ENCODE measurements at places on chromosomes 2 and 18.

GRCh38 chr2:76075126-76075525 is 364.4 kb upstream of the GCFC2 start:
- no peak for DNase-seq

DNA sequence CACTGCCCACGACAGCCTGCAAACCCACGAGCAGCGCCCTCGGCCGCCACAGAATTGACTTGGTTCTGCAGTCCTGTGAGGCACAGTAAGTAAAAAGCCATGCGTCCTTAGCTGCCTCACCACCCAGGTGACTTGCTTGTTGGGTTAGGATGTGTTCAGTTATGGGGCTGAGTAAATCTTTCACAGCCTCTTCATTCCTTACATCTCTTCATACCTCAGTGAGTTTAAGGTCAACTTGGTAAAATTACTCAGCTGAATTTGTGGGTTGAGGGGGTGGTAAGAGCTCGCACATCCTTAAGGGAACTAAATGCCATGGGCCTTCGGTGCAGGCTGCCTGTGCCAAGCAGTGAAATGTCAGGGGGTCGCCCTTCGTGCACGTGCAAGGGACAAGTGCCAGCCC is 165.2 kb upstream of the ALKAL2 start:
- DNase-seq, result no peak

- DNase-seq, result peak; percentile 55
Measured at GRCh38 chr2:197097578-197098366, 171.3 kb upstream of the PGAP1 start.

- no peak for DNase-seq
Measured at GRCh38 chr18:23421277-23421676, 31.8 kb upstream of the RIOK3 start.

DNA sequence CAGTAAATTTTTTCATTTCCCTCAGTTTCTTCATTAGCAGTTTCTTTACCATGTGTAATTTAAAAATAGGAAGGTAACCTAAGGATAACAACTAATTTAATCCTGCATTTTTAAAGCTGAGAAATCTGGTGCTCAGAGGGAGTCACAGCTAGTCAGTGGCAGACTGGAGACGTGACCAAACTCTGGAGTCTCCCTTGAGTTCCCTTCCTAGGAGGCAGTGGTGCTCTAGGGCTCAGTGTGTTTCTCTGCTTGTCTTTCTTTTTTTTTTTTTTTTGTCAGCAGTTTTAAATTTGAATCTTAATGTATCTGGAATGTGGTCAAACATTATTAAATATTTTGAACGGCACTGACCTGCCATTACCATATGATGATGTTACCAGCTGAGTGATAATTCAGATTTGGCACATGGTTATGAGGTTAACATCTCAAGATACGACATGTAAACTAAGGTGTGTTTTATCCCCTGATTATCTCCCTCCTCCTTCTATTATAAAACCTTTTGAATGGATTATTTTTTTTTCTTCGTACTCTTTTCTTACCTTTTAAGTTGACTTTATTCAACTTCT is 226.2 kb downstream of the GALNT13 start:
- DNase-seq, result no peak

DNA sequence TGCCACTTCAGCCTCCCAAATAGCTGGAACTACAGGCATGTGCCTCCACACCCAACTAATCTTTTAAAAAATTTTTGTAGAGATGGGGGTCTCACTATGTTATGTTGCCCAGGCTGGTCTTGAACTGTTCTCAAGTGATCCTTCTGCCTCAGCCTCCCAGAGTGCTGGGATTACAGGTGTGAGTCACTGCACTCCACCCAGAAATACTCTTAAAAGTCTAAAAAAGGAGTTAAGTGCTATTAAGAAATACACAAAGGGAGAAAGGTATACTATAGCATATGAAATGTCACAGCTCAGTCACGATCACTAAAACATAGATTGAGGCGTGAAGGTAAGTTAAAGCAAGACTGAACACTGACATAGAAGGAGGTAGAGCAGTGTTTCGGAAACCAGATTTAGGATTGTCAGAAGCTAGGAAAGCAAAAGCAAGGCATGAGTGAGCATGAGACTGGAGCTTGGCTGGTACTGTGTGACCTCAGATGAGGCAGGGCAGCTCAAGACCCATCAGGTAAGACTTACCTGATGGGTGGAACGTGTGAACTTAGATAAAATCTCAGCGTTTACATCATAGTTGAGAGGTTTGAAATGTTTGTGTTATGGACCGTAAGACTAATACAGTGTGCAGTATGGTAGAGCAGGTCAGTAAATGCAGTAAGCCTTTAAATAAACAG is 9.2 kb downstream of the CCNYL1 start:
- DNase-seq, result no peak

DNA sequence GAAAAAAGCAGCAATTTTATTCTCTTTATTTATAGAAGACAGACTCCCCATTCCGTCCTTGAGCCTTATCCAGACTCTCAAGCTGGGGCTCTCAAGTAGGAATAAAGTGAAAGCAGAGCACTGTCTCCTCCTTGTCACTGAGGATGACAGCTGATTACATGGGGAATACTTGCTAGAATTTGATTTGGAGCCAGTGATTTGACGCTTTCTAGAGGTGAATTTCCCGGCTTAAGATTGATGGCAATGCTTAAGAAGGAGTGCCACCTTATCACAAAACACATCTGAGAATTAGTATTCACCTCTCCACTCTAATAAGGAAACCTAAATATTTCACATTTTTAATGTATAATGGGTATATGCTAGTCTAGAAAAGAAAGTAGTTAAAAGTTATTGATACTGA is 135.4 kb upstream of the SLC39A10 start:
- DNase-seq, result no peak

DNA sequence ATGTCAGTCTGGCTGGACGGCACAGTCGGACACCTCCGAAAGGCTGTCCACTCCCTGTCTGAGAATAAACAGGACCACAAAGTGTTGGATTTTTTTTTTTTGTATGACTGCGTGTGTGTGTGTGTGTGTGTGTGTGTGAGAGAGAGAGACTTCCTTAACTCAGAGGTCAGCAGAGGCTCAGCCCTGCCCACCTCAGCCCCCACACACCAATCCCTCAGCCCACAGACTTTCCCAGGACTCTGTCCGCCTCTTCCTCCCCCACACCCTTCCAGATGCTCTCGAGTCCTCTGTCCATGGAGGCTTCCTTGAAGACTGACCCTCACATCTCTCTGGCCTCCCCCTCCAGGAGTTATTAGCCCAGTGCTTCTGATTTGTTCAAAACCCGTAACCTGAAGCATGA is 147.3 kb downstream of the BCL11A start:
- DNase-seq, result no peak

DNA sequence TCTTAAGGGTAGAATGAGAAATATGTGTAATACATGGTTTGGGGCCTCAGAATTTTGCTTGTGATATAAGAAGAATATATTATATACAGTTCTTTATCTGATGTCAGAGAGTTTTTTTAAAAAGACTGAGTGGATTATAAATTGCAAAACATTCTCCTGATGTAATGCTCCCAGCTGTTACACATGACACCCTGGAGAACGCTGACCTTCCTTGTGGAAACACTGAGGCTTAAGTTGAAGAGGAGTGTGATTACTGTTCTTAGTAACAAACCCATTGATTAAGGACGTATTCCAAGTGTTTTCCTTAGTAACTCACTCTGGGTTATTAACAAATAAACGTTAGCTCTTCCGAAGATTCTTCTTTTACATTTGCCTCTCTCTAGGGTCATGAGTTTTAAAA is 1069.3 kb upstream of the CNTNAP5 start:
- no peak for DNase-seq

GRCh38 chr18:74789078-74789477 is 191.4 kb downstream of the ZNF407 start:
- no peak for DNase-seq

DNA sequence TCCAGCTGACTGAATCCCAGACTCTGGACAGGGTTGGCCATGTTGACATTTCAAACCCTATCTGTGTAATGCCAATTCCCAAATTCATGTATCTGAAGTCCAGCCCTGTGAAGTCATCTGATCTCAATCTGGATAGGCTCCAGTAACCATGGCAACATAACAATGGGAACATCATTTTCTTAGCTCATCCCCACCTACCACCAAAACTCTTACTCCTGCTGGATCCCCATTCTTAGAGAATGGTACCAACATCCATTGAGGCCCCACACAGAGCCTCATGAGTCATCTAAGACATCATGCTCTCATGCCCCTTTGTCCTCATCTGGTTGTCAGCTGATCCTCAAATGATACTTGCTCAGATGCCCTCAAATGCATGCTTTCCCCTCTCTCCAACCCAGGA is 58.9 kb upstream of the TEX51 start:
- peak; percentile 3 for DNase-seq

- no peak for DNase-seq
Measured at GRCh38 chr2:85939131-85939530, 50.3 kb upstream of the ST3GAL5 start.

GRCh38 chr18:23484561-23485182 is 18.6 kb upstream of the RMC1 start:
- no peak for DNase-seq

GRCh38 chr2:76940559-76940958 is 581.6 kb downstream of the LRRTM4 start:
- no peak for DNase-seq

GRCh38 chr2:173962583-173963110 is 2.5 kb downstream of the SP3 start:
- DNase-seq, result no peak

GRCh38 chr2:70247364-70248180 is 856 bp downstream of the TIA1 start:
- peak; percentile 19 for DNase-seq

- no peak for DNase-seq
Measured at GRCh38 chr2:206250041-206250897, 24.2 kb upstream of the ZDBF2 start.

DNA sequence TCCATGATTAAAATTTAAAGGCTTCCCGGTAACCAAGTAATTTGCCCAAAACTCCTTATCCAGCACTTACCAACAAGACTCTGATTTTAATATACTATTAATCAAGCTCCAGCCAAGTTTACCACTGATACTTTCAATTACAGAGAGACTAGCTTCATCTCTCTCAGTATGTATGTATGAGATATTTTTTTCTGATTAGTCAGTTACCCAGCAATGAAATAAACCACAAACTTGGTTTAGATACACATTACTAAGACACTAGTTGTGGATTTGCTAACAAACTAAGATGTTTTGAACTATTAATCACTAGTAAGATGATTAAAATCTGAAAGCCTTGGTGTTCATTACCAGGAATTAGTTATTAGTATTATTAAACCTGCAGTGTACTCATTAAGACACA is 1272.2 kb upstream of the ACVR2A start:
- peak; percentile 60 for DNase-seq

- DNase-seq, result no peak
Measured at GRCh38 chr2:46050027-46050426, 247.2 kb upstream of the EPAS1 start.

DNA sequence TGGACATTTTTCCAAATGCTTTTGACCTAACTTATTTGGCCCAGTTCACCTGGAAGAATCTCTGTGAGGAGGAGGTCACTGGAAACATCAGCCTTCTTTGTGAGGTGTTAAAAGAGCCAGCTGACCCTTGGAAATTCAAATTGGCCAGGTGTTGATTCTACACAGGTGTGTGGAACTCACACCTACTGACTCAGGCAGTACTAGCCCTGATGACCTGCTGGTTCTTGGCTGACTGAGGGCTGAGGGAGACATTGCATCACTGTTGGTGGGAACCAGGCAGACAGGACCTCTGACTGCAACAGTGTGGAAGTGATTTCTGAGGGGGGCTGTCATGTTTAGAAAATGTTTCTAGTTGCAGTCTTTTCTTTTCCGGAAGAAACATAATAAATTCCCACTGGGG is 242.2 kb upstream of the LRRTM1 start:
- DNase-seq, result no peak

DNA sequence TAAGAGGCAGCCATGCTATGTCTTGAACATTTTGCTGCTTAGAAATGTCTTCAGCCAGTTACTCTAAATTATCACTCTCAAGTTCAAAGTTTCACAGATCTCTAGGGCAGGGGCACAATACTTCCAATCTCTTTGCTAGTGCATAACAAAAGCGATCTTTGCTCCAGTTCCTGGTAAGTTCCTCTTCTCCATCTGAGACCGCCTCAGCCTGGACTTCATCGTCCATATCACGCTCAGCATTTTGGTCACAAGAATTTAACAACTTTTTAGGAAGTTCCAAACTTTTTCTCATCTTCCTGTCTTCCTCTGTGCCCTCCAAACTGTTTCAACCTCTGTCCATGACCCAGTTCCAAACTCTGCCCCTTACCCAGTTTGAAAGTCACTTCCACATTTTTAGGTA is 8.8 kb upstream of the SLC35F5 start:
- no peak for DNase-seq

GRCh38 chr2:79512442-79513401 is at the start of gene CTNNA2:
Gene CTNNA2 (plus strand): TSS chr2:79513051.
- peak; percentile 34 for DNase-seq

- DNase-seq, result no peak
Measured at GRCh38 chr18:76098674-76099411, 396.2 kb downstream of the ZNF516 start.

GRCh38 chr18:8411492-8411891 is 197.7 kb upstream of the RAB12 start:
- no peak for DNase-seq

GRCh38 chr18:27887287-27887686 is 289.6 kb downstream of the CDH2 start:
- DNase-seq, result peak; percentile 24

DNA sequence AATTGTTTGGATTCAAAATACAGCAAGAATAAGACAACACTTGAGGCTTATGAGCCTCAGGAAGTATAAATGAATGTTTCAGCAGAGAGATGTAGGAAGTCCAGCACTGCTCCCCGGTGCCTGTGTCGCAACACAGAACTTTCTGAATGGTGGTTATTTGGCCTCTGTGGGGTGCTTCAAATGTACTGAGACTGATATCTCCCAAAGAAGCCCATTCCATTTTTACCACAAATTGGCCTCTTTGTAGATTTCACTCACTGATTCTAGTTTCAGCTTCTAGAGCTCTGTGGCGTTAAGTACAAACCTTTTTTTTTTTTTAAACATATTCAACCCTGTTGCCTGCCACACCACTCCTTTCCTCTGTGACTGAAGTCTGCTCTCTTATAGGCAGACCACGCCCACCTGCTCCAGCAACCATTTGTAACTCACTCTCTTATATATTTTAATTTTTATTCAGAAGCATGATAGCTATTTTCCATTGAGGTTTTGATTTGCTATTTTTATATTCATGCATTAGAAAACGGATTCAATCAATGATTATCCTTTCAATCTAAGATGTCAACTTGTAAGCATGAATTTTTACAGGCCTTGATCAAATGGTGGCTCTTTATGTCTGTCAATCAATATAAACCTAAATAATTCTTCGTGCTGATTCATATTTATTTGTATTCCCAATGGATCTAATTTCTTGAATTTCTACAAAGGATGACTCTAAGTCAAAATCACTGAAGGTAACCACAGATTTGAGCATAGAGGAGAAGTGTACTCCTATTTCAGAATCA is 277.1 kb upstream of the CCDC68 start:
- peak; percentile 73 for DNase-seq

GRCh38 chr2:85791704-85792565 is 38.1 kb downstream of the ATOH8 start:
- no peak for DNase-seq
